WERI-Rb-1 (cell line): ENCODE measurements at places on chromosomes 1 and 21.

DNA sequence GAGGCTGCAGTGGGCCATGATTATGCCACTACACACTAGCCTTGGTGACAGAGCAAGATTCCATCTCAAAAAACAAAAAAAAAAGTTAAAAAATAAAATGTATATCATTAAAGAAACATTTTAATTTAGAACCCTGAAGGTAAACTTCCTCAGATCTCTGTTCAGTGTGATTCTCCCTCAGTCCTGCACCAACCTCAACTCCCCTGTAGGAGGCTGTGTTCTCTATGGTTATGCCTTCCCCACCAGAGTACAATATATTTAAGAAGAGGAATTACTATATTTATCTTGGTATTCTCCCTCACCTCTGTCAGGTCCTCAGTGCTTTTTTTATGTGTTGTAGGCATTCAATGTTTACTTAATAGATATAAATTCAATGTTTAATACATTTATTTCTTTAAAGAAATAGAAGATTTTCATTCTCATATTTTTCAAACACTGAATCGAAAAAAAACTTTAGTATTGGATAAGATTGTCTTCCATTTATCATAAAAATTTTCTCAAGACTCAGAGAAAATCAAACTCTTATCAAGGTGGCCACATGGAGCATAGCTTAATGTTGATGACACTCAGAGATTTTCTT is 4.8 kb upstream of the LRRC8B start:
- DNase-seq = peak; percentile 33

DNA sequence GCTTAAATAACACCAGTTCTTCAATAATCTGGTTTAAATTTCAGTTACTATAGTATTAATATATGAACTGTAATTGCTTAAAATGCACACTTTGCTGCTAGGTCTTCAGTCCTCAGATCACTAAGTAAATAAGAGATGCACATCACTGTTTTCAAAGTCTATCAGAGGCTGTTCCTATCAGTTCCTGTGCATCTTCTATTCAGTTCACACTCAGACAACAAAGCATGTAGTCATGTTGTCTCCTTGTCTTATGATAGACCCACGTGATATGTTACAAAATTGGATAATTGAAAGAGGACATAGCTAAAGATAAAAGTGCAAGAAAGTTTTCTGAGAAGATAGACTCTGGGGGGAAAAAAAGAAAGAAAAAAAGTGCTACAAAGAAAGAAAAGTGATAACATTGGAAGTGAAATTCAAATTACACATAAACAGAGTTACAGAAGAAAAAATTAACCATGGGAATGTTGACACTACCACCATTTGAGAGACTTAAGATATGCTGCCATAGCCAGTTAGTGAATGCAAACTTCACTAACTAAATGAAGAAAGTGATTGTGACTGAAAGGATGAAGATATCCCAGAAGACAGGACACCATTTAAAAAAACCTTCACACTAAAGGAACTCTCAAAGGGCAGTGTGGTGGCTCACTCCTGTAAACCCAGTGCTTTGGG is 33.9 kb upstream of the TSNAX start:
- DNase-seq = no peak

- DNase-seq = no peak
Measured at GRCh38 chr1:239186487-239186886, 199.9 kb upstream of the CHRM3 start.

DNA sequence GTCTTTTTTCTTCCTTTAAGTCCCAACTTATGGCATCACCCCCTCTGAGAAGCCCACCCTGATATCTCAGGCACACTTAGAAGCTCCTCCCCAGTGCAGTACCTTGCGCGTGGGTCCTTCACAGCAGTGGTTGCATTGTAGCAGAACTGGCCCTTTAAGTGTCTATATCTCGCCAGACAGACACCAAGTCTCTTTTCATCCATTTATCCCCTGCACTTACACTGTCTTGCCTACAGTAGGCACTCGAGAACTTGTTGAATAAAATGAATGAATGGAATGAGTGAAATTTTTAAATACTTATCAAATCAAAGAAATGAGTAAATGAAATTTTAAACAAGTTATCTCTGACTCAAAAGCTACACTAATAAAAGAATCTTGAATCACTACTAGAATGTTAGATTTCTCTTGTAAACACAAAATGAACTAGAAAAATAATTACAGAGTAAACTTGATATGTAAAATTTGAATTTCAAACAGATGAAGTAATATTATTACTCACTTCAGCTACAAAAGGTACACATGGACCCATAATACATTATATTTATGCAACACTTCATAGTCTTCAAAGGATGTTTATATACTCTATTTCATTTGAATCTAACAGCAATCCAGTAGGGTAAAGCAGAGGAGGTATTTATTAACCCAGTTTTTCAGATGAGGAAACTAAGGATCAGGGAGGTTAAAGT is 54.7 kb upstream of the MAN1A2 start:
- no peak for DNase-seq

GRCh38 chr21:20551939-20552338 is 446.3 kb upstream of the NCAM2 start:
- no peak for DNase-seq
